A549 treated with dexamethasone at 1 μM for 4 hours (cell line): ENCODE measurements at places on chromosomes 7 and 10. TPM values are rescaled to one million over a fixed set of nuclear protein-coding genes. Genes with fewer than 3 reads are reported as not detected.

CYP3A4 gene
- 0.05 to 0.14 TPM (median 0.08 TPM) in 4 of 5 replicates, not detected in the other for total RNA-seq

SNX10 gene
- 3.6 to 5.0 TPM (median 4.1 TPM) in 5 replicates for total RNA-seq

GIMAP2 gene
- not detected in 5 replicates for total RNA-seq

ADARB2 gene
- total RNA-seq = 0.06 to 0.18 TPM in 2 of 5 replicates, not detected in the others

PTPRZ1 gene
- total RNA-seq = not detected in 5 replicates
